H1 (cell line): ENCODE measurements at places on chromosomes 2 and 18. TPM values are rescaled to one million over a fixed set of nuclear protein-coding genes. Genes with fewer than 3 reads are reported as not detected.

GRCh38 chr2:223230352-223230751 lies 178.4 kb downstream of the KCNE4 start:
- no peaks in the 10 kb centered on the region for H3K36me3 ChIP-seq
- no peak overlapping the region for H3K4me3 ChIP-seq
- no peaks in the 10 kb centered on the region for H3K27me3 ChIP-seq
- no peak for DNase-seq

DNA sequence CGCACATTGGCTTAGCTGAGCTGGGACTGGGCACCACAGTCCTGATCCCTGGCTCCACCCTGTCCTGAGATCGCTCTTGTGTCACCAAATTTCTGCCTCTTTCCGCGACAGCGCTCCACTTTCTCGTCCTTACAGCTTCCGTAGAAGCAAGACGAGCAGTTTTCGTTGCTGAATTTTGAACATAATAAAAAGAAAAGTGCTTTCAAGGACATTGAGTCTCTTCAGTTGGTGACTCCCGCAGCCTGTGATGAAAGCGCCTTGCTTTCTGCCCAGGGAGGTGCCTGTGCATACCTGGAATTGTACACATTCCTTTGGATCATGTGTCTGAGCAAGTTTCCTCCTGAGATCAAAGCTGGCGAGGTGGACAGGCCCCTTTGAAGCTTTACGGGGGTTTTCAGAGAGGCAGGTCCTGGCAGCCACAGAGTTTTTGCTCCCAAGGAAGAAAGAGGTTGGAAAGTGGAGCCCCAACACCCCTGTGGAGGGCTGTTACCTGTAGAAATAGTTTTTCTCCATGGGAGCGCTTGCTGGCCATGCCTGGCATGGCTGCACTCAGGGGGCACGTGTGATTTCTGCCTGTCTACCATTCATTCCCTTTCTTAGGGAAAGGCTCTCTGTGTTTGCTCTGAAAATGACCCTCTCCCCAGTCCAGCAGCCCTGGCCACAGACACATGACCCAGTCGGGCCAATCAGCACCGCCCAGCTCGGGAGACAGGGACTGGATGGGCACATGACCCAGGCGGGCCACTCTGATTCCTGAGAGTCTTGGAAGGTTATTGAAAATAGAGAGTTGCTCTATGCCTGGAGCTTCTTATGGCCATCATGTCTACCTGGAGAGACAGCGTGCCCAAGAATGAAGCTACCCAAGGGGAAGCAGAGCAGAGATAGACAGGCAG lies 115.6 kb upstream of the OTOS start:
- H3K36me3 ChIP-seq: no peaks in the 10 kb centered on the region
- no peaks in the 10 kb centered on the region for H3K27me3 ChIP-seq
- H3K27ac ChIP-seq: no peak overlapping the region
- DNase-seq: no peak
- H3K4me3 ChIP-seq: no peak overlapping the region

GRCh38 chr2:72995430-72996116 lies 75.9 kb downstream of the SFXN5 start:
- H3K36me3 ChIP-seq: no peaks in the 10 kb centered on the region
- H3K27ac ChIP-seq: no peak overlapping the region
- H3K4me3 ChIP-seq: no peak overlapping the region
- H3K27me3 ChIP-seq: no peaks in the 10 kb centered on the region
- DNase-seq: no peak
- H3K4me1 ChIP-seq: peaks cover 2% of the 10 kb centered on the region; the same call in 1 of the 2 replicates

GRCh38 chr2:232731470-232731869 lies 34.3 kb downstream of the GIGYF2 start:
- no peak overlapping the region for H3K27ac ChIP-seq
- no peaks in the 10 kb centered on the region for H3K27me3 ChIP-seq
- no peak overlapping the region for H3K4me3 ChIP-seq
- H3K36me3 ChIP-seq: no peaks in the 10 kb centered on the region

GRCh38 chr18:49228187-49228586 lies 232.3 kb downstream of the DYM start:
- no peak overlapping the region for H3K4me3 ChIP-seq
- H3K4me1 ChIP-seq: no peaks in the 10 kb centered on the region
- H3K36me3 ChIP-seq: no peaks in the 10 kb centered on the region
- H3K27me3 ChIP-seq: no peaks in the 10 kb centered on the region
- H3K27ac ChIP-seq: no peak overlapping the region

The MFSD6 gene
- 5.1 and 6.3 TPM in 2 replicates for total RNA-seq
